ENCODE measurements at places on chromosomes 2 and 18. TPM values are rescaled to one million over a fixed set of nuclear protein-coding genes. Genes with fewer than 3 reads are reported as not detected.

- no peak for DNase-seq
Measured at GRCh38 chr2:202723746-202724145, 89.0 kb downstream of the FAM117B start.

WDR54 gene
- 21.2 TPM for total RNA-seq

NTSR2 gene
- total RNA-seq, result not detected

GRCh38 chr2:221308507-221309066 is 263.5 kb downstream of the EPHA4 start:
- no peak for DNase-seq

VWA3B gene
- 0.59 TPM for total RNA-seq

SCTR gene
- total RNA-seq, result not detected

GRCh38 chr2:137467246-137467862 is 496.9 kb upstream of the HNMT start:
- no peak for DNase-seq

KCTD1 gene
- total RNA-seq, result 14.4 TPM

DNA sequence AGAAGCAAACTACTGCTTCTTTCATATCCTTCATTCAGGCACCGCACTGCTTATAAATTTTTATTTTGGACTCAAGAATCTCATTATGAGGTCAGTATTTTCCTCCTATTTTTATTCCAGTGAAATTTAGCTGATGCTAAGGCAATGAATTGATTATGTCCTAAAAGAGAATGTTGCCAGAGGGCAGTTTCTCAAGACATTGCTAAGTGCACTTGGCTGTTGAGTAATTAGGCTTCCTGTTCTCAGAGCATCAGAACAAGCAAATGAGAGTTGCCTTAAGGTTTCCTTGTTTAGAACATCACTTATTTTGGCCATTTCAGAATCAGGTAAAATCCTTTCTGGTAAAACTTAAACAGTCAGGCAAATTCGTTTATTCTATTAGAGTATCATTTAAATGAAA is 548.6 kb upstream of the ZEB2 start:
- DNase-seq, result no peak

DNA sequence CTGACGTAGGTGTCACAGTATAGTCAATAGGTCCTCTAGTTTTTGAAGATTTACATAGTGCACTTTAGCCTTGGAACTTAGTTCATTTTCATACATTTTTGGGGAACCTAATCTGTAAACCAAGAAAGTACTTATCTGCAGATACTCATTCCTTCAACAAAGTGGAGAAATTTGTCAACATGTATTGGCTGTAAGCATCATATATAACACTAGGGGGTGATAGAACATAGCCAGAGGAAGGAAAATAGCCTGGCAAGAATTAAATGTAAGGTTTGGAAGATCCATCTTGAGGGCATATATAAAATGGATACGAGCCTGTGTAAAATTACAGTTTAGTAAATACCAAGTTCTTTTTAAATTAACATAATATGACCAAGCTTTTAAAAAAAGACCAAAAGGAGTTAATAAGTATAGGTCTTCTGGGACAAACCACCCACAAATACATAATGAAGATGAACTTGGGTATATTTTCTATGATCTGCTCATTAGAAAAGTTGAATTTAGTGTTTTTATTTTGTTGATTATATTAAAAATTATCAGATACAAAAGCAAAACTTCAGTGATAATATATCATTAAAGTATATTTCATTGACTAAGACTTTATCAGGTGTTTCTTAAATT is 18.2 kb downstream of the RPL37A start:
- no peak for DNase-seq

BMP10 gene
- not detected for total RNA-seq

GRCh38 chr2:144834998-144835633 is 315.2 kb upstream of the ZEB2 start:
- no peak for DNase-seq

FBXO41 gene
- 0.29 TPM for total RNA-seq

LPIN1 gene
- total RNA-seq, result 117 TPM

RSAD2 gene
- total RNA-seq, result 0.72 TPM

GRCh38 chr2:85875350-85876050 is 13.3 kb downstream of the ST3GAL5 start:
- no peak for DNase-seq

DNA sequence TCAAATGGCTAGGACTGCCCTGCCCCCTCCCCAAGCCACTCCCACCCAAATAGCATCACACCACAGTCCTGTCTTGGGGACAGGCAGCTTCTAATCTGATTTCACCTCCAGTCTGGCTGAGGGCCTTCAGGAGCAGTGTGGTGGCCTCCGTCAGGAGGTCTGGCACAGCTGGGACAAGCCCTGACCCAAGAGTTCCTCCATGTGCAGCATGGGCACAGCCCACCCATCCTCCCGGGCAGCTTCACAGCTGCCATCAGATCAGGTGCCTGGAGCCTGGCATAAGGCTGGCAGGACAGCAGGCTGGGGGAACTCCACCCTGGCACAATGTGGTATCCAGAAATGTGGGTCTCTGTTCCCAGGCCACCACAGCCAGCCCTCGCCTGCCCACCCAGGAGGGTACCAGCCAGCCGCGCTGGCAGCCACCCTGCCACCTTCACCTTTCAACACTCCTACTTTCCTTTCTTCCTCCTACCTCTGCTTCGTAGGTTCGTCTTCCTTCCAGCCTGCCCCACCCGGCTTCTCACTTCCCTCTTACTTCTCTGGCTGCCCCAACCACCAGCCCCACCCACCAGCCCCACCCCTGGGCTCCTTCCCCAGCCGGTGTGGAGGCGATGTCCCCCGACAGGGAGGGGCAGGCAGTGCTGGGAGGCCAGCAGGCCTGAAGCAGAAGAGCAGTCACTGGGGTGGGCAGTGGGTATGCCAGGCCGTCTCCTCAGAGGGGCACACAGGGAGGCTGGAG is at the start of gene CAPG:
CAPG (minus strand) TSS at position 522 of the 739 bp plus-strand sequence. CDS start 8,221 bp downstream, outside the sequence.
- peak; percentile 37 for DNase-seq

- no peak for DNase-seq
Measured at GRCh38 chr2:30255026-30255425, 23.7 kb downstream of the LBH start.

GRCh38 chr2:238424313-238424700 is 2.4 kb upstream of the ASB1 start:
- DNase-seq, result peak; percentile 94

PTRHD1 gene
- 21.5 TPM for total RNA-seq

DNA sequence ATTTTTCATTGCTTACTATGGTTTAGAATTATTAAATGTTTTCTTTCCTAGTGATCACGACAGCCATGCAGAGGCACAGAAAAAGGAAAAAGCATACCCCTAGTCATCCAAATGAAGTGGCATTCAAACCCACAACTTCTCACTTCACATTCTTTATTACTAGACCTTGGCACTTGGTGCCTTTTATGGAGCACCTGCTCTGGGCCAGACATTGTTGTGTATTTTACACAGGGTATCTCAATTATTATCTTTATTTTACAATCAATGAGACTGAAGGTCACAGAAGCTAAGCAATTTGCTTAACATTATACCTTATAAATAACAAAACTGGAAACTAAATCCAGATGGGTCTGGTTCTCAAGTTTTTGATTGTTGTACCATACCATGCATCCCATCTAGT is 235.3 kb downstream of the LRATD1 start:
- no peak for DNase-seq

GRCh38 chr2:17107151-17107550 is 411.1 kb downstream of the RAD51AP2 start:
- no peak for DNase-seq

DNA sequence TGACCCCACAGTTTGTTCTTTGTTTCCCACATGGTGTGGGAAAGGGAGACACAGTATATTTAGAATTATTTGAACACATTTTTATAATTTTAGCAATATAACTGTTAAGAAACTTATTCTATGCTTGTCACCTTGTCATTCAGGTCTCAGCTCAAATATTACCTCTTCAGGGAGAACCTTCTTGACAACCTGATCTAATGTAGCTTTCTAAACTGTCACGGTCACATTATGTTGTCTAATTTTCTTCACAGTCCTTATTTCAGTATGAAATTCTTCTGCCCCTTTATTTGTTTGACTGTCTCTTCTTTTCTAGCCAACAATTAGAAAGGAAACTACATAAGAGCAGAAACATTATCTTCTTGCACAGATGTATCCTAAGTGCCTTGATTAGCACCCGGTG is 304.3 kb upstream of the PARD3B start:
- DNase-seq, result no peak

- DNase-seq, result no peak
Measured at GRCh38 chr2:194363295-194363694, 1293.7 kb upstream of the SLC39A10 start.

IL1RL1 gene
- total RNA-seq, result 0.29 TPM

DNA sequence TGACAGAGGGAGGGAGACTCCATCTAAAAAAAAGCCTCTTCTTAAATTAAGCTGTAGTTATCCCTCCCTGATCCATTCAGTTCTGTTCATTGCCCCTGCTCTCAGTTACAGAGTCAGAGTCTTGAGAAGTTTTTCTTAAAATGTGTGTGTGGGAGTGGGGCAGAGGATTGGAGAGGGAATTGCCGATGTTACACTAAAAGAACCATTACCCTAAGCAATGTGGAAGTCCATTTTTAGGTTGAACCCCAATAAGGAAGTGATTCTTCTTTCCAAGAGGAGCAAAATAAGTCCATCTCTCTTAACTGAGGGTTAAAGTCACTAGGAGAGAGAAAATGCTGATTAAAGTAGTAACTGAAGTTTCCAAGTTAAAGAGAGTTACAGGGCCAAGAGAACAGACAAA is 21.2 kb upstream of the THOC1 start:
- no peak for DNase-seq

SPTBN1 gene
- total RNA-seq, result 250 TPM

- DNase-seq, result peak; percentile 54
Measured at GRCh38 chr2:29398384-29399237, 283.4 kb downstream of the CLIP4 start.

- peak; percentile 38 for DNase-seq
Measured at GRCh38 chr2:219565130-219566080, 5.9 kb downstream of the OBSL1 start.

- DNase-seq, result no peak
Measured at GRCh38 chr2:28615706-28616105, 119.8 kb downstream of the PLB1 start.

GRCh38 chr2:102261467-102262135 is 49.8 kb upstream of the IL1RL1 start:
- DNase-seq, result no peak

FOXD4L1 gene
- under 0.01 TPM for total RNA-seq

DNA sequence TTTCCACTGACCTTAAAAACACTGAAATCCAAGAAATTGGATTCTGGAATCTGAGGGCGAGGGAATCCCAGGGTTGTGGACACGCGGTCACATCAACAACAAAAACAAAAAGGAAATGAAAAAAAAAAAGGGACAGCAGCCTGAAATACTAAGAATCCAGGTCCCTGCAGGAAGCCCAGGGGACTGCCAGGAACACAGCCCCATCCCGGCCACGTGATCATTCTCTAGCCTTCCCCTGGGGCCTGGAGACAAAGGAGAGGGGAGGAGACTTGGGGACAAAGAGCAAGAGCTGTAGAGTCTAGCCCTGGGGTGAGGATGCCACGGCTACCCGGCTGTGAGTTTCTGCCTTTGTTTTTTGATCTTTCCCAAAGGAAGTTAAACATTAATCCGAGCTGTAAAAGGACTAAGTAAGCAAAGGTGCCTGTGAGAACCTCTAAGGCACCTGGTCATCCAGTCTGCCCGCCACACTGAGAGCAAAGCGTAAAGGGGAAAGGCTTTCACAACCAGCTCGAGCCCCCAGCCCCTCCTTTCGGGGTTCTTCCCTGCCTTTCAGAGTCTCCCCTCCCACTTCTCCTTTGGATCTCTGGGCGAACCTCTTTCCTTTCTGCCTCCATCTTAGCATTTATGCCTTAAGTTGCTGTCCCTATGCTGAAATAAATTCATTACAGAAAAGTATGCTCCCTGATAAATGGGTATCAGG is 57.9 kb upstream of the MSH2 start:
- DNase-seq, result peak; percentile 58

DNA sequence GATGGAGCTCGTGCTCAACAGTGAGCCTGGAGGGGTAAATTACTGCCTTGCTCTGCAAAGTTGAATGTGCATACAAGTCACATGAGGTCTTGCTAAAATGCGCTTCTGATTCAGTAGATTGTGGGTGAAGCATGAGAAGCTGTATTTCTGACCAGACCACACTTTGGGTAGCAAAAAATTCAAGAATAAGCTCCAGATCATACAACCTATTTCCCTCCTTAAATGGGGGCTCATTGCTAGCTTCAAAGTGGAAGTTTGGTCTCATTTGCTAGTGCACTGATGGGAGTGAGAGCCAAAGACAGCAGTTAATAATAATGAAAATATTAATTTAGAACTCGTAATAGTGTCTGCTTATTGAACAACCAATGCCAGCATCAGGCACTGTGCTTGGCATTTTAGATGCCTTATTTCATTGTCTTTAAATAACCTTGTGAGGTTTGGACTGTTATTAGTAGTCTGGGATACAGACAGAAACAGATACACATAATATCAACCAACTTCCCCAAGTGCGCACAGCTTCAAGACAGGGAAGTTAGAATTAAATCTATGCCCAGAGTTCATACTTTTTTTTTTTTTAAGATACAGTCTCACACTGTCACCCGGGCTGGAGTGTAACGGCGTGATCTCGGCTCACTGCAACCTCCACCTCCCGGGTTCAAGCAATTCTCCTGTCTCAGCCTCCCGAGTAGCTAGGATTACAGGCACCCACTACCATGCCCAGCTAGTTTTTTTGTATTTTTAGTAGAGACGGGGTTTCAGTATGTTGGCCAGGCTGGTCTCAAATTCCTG is 18.0 kb downstream of the APOB start:
- DNase-seq, result no peak

Data from osteoblast (primary cell).